ENCODE measurements at places on chromosomes 6 and 20.

GRCh38 chr6:143251288-143251687 is 190.6 kb downstream of the AIG1 start:
- DNase-seq: no peak

DNA sequence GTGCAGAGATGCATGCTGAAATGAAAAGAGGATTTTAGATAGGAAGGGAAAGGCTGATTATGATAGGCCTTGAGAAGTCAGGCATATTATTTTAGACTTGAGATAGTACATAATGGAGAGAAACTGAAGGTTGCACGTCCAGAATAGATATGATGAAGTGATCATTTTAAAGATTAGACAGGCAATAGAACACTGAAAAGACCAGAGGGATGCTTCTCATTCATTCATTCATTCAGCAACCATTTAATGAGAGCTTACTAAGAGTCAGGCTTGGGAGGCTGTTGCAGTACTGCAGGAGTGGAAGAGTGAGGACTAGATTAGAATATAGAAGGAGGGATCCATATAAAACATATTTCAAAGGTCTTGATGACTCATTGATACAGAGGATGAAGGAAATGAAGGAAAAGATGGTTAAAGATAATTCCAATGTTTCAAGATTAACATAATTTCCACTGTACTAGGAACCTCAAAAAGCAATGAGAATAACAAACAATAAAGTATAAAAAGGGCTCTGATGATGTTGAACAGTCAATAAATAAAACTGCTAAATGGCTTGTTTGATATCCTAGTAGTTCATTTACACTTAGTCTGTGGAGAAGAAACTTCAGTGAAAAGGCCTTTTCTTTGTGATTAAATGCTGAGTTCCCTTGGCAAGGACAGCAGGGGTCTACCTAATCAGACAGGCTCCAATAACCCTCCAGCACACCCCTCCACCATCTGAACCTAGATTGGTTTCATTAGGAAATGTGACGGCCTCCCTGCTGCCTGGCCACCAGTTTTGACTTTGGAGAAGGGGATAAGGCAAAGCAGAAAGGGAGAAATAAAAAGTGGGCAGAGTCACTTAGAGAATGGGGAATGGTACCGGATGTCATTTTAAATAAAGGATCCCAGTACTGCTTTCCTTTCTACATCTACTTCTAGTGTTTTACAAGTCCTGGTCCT is 5.3 kb upstream of the FBXO9 start:
- no peak for DNase-seq

- no peak for DNase-seq
Measured at GRCh38 chr20:57465943-57466342, 59.0 kb downstream of the CTCFL start.

DNA sequence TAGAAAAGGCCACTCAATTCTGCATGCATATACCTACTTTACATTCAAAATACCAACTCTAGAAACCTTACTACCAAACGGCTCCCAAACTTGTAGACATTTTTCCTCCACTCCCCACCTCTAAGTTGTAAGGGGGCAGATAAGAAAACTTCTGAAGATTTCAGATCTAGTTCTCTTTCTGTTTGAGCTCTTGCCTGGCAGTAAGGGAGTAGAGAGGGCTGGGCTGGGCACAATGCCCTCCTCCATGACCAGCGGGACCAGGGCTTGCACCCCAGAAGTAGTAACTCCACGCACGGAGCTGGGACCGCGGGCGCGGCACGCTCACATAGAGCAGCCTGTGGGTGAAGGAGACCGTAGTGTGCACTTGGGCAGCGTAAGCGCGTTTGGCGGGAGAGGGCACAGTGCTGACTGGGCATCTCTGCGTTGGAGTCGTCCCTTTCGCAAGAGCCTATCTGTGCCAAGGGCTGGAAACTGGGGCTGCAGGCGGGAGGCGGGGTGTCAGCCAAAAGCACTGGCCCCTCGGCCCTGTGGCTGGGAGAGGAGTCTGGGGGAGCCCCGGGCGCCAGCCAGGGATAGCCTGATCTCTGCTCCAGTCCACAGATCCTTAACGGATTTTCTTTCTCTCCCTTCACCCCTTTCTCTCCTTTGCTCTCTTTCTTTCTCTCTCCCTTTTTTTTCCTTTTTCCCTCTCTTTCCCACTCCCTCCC is 32.4 kb downstream of the PHACTR1 start:
- no peak for DNase-seq

DNA sequence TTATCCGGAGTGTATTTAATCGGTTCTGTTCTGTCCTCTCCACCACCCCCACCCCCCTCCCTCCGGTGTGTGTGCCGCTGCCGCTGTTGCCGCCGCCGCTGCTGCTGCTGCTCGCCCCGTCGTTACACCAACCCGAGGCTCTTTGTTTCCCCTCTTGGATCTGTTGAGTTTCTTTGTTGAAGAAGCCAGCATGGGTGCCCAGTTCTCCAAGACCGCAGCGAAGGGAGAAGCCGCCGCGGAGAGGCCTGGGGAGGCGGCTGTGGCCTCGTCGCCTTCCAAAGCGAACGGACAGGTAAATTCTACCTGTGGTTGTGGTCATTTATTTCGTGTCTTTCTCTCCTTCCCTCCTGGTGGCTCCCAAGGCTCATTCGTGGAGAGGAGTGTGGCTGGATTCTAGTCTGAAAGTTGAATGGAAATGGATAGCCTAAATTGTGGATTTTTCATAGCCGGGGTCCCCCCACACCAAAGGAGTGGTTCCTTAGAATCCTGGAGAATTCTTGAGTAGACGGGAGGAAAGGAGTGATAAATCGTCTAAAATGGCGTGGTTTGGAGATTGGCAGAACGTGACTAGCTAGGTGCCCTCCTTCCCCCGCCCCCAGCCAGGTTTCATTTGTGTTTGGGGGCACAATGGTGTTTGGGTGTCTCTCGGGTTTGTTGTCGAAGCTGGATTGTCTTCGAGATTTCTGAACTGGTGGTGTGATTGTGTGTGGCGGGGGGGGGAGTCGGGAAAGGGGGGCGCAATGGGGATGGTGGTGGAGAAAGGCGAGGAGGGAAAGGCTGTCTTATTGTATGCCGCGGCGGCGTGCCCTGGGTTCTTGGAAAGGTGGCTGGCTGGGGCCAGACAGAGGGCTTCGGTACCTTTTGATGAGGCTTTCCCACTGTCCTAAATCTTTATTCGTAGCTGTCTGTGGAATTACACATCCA is 673 bp downstream of the MARCKS start:
- peak; percentile 12 for DNase-seq

DNA sequence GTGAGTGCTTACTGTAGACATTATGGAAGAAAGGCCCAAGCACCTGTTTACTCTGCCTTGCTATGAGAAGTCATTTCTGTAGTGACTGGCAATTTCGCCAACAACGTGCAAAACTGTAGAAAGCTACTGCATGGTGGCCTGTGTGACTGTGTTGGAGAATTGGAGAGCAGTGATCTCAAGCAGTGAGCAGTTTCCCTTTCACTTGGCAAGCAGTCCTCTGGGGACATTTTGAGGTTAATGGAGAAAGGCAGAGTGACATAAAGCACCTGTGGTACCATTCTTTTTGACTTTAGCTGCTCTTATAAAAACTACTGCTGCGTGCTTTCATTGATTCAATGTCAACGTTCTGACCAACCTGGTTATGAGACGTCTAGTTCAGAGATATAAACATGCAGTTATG is 382.6 kb upstream of the JAG1 start:
- no peak for DNase-seq

- no peak for DNase-seq
Measured at GRCh38 chr6:36633915-36634314, 39.8 kb downstream of the SRSF3 start.

DNA sequence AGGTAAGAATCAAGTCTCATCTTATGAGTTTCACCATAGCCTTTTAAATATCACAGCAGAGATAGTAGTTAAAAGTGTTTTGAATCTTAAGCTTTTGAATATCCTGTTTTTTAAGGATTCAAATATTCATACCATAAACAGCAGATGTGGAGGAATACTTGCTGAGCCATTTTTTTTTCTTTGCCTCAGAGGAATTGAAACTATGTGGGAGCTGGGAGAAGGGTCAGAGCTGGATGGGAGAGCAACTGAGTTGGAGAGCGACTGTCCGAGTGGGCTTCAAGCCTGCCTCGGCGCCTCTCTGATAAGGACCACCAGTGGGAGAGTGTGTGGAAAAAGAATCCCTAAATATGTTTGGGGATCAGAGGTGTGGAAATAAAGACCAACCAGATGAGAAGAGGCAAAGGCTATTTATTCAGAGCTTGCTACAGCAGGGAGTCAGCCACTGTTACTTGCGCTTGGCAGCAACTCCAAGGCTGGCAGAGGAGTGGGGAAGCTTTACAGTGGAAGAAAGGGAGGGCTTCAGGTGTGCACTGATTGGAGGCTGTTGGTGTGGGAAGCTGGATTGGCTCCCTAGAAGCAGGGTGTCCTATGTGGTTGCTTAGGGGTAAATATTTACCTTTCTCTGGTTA is 34.3 kb upstream of the MCUR1 start:
- no peak for DNase-seq

DNA sequence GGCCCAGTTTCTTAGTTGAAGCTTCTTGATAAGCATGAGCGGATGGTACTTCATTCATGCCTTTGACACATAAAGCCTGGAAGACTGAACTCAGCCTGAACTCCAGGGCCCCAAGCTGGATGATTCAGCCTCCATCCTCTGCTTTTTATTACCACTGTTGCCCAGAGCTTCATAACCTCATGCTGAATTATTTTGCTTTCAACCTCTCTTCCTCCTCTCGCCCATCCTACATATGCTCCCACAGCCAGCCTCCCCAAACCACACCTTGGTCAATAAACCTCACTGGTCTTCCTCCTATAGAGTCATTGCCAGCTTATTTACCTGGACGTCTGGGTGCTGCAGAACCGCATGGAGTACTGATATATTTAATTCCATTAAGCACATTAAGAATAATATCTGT is 59.4 kb downstream of the SLC35B3 start:
- no peak for DNase-seq

DNA sequence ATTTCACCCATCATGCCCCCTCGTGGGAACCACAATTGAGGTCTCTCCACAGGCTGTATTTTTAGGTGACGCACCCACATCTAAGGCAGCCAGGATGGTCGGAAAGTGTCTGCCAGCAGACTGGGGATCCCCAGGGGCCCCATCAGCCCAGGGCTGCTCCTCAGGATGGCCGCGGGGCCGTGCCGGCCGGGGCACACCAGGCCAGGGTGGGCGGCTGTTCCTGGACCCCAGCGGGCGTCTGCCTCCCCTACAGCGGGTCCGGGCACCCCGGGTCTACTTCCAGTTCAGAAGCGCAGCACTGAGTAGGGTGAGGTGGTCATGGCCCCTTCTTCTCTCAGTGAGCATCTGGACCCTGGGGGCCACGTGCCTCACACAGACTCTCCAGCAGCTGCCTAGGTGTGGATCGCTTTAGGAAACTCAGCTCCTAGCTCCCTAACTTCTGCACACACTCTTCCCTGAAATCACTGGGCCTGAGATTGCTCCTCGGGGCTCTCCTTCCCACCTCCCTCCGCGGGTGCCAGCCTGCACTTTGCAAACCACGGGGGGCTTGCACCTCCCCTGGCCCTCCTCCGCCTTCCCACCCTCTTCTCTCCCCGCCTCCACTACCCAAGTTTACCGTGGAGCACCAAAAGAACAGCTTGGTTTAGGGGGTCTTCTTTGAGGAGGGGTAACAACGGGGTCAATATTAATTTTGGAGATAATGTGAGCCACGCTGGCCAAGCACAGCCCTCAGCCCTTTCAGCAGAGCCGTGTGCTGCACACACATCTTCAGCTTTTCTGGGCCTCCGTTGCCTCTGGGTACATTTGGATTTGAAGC is 14.2 kb upstream of the FOXC1 start:
- DNase-seq: no peak

DNA sequence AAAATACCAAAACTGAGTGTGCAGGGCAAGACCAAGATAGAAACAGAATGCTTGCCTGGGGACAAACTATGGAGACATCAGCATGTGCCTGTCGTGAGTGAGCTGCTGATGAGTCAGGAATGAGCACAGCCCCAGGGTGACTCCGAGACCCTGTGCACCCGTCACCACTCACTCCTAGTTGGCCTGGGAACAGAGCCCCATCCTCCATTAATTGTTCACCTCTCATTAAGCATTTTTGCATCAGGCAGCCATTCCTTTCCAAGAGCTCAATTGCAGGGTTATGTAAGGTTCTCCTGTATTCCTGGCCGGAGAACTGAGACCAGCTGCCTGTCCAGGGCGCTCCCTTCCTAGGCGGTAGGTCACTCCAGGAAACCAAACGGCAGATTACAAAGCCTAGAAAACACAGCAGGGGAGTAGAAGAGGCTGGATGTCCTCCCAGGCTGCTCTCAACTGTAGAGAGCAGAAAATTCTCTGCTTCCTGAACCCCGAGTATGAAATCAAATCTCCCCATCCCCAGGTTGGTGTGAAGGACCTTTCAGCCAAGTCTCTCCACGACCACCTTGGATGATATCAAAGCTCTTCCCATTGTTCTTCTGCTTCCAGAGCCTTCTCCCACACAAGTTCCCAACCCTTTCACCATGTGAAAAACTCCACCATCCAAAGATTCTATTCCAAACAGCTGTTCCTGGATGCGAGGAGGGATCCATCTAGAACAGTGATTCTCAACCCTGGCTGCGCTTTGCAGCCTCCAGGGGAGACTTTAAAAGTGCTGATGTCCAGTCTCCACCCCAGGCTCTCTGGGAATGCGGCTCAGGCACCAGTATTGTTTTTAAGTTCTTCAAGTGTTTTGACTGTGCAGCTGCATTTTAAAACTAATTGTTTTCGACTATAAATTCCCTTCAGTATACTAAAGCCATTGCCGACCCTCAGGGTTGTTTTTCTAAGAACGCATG is 532.6 kb upstream of the JARID2 start:
- peak; percentile 57 for DNase-seq
